ENCODE measurements at places on chromosomes 11 and 22. TPM values are rescaled to one million over a fixed set of nuclear protein-coding genes. Genes with fewer than 3 reads are reported as not detected.

DNA sequence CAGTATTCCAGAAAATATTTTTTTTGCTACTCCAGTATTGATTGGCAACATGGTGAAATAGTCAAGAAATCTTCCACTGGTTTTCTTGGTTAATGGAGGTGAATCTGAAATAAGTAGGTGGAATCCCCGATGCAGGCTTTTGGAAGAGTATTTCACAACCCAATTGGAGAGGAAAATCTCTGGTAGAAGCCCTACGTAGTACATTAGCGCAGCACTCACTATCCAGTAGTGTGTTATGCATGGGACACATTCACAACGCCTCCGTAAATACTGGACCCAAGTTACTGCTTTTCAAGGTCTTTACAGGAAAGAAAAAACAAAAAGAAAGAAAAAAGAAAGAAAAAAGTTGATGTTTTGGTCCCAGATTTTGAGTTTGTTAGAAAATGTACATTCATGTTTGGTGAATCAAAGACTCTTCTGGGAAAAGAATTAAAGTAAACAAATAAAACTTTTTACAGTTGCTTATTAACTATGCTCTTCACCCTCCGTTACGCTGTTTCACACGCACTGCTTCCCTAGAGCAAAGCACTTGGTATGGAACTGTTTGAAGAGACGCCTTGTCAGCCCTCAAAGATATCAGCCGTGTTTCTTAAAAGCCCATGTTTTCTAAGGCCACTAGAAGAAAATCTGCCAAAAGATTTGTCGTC lies 170.4 kb upstream of the CTSC start:
- no peak for DNase-seq

GRCh38 chr22:36819112-36819511 lies 2.3 kb upstream of the PVALB start:
- DNase-seq = no peak

DNA sequence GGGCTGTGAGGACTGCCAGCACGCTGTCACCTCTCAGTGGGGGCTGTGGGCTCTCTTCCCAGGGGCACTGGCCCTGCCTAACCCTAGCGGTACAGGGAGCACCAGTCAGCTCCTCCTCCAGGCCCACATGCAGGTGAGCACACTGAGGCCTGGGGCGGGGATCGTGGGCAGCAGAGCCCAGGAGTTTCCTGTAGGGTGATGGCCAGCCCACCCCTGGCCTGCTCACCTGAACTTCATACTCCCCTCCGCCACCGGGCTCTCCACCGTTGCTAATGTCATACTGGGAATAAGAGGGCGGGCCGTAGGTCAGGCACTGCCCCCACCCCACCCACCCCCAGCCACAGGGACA lies 10.0 kb upstream of the TREH start:
- DNase-seq = no peak

DNA sequence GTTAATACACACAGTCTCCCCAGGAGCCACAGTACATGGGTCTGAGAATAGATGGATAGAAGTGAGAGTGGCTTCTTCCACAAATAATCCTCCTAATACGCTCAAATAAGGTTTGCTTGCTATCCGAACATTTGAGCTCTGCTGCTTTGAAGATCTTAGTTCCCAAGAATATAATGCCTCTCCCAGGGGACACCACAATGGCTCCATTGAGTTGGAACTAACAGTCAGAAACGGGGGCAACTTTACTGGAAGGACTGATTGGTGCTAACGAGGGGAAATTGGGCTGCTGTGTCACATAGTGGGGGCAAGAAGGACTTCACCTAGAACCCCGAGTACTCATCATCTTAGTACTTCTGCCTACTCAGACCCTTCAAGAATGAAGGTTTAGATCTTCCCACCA lies 66.2 kb downstream of the IGLL5 start:
- DNase-seq = no peak

GRCh38 chr11:89420981-89421380 lies 70.2 kb downstream of the NOX4 start:
- no peak for DNase-seq

GRCh38 chr11:32032478-32032877 lies 58.4 kb upstream of the RCN1 start:
- DNase-seq = no peak

DNA sequence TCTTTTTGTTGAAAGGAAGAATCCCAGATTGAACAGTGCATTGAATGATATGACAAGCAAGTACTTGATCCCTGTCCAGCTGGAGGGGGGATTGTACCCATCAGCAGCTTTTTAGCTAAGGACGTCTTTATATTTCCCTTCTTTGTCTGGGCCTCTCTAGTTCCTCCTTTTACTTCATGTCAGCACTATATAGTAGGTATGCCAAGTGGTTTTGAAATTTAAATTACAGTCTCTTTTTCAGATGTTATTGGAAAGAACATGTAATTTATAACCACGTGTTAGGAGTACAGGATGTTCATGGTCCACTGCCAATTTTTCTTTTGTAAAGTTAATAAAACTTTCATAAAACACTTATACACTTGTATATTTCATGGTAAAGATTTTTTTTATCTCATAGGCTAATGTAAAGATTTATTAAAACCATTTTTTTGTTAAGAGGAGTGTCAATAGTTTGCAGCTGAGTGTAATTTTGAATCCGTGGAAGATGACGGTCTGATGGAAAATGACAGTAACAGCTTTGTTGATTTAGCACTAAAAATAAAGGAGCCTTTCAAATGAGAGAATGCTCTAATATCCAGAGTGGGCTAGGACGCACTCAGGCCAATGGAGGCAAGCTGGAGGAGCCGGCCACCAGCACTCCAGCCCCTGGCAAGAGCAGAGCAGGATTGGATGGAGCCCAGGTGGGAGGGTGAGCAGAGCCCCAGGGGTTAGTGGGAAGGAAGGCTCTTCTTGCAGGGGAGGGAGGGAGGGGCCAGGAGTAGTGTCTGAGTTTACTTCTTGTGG lies 488.3 kb downstream of the INSC start:
- no peak for DNase-seq

- no peak for DNase-seq
These were observed 27.7 kb downstream of the TYR start for GRCh38 chr11:89205378-89205777.

- no peak for DNase-seq
These were observed 2.6 kb upstream of the MS4A2 start for GRCh38 chr11:60085909-60086308.

DNA sequence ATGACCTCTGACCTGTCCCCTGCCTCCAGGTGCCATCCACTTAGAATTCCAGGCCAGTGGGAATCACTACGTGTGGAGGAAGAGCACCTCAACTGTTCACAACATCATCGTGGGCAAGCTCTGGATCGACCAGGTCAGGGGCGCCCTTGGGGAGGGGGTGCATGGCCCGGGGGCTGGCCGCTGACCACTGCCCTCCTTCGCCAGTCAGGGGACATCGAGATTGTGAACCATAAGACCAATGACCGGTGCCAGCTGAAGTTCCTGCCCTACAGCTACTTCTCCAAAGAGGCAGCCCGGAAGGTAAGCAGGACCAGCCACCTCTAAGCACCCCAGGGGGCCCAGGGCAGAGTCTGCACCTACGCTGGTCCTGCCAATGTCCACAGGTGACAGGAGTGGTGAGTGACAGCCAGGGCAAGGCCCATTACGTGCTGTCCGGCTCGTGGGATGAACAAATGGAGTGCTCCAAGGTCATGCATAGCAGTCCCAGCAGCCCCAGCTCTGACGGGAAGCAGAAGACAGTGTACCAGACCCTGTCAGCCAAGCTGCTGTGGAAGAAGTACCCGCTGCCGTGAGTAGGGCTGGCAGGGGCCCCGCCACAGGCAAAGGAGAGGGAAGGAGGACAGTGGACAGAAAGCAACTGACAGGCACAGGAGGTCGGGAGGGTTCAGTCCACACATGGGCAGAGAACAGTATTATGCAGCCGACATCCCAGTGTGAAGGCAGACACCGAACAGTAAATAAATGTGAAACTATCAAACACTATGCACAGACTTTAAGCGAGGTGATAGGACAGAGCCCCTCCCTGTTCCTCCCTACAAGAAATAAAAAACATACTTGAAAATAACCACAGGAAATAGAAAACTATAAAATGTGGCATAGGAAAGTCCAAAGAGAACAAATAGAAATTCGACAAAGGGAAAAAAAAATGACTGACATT lies 74.9 kb downstream of the MORC2 start:
- no peak for DNase-seq

DNA sequence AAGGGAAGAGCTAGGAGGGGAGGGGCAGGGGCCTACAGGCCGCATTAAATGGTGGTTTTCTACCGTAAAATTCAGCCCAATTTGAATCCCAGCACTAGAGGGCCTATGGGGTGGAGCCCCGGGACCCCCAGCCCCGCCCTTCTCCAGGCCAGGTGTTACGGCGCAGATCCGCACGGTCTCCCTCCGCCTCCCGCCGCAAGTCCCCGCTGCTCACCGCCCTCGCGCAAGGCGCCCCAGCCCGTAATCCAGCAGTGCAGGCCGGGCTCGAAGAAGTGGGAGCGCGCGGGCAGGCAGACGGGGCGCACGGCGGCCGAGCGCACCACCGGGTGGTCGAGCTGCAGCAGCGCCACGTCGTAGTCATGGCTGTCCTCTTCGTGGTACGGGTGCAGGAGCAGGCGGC lies 17.3 kb downstream of the KCTD17 start:
- no peak for DNase-seq

- no peak for DNase-seq
These were observed 84.0 kb downstream of the MYEOV start for GRCh38 chr11:69377953-69378302.

DNA sequence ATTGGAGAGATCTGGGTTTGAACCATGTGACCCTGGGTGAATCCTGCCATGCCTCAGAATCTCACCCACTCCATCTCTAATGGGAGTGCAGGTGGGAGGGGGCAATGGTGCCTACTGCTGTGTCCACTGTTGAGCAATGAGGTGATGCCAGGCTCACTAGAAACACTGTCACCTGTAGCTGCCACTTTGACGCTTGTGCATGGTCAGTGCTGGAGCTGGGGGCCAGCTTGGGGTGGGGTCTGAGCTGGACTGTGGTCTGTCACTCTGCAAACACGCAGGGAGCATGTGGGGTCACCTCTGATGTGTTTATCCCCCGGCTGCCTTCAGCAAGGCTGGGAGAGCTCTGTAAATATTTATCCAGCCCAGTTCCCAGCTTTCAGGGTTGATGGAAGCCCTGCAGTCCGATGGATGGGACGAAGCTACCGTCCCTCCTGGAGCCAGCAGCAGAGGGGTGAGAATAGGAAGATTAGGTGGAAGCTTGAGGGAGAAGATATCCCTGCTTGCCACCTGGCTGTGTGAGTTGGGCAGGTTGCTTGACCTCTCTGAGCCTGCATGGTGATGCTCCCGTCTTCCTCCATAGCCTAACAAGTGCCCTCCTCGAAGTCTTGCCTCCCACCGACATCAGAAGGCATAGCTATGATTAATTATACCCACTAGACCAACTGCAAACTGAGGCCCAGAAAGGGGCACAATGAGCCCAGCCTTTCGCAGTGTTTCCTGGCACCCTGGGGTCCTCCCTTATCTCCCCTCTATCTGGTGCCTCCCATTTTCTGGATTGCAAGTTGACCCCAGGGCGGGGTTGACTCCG lies 1.7 kb downstream of the MMP11 start:
- DNase-seq = no peak

- no peak for DNase-seq
These were observed 50.6 kb upstream of the DEUP1 start for GRCh38 chr11:93279851-93280347.

DNA sequence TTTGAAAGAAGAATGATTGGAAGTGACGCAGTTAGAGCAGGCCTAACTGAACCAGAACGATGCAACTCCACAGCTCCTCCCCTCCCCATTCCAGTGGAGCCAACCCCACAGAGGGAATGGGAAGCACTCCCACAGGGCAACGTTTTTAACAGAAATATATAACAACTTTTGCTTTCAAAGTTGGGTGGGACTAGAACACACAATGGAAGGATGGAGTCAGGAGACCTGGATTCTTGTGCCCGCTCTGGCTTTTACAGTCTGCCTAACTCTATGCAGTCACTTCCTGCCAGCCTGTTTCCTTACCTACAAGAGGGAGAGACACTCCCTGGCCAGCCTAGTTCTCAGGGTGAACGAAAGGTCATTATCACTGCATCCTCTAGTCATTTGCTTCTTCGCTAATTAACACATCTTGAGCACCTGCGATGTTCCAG lies 75.5 kb downstream of the PACSIN2 start:
- DNase-seq = peak; percentile 62

Gene DBX1
- total RNA-seq = not detected

Gene SLC22A25
- total RNA-seq = not detected

Gene ARFGAP2
- 198 TPM for total RNA-seq

Gene NAALAD2
- total RNA-seq = not detected

Gene OR8D4
- not detected for total RNA-seq

Gene GP1BB
- 14.7 TPM for total RNA-seq

Measured in suprapubic skin (tissue), 4 donors.